Endothelial cell of umbilical vein (primary cell): ENCODE measurements at places on chromosomes 1 and 21. TPM values are rescaled to one million over a fixed set of nuclear protein-coding genes. Genes with fewer than 3 reads are reported as not detected.

GRCh38 chr1:175090780-175091179, 23.1 kb downstream of the TNN start:
- H3K4me1 ChIP-seq: no peaks in the 10 kb centered on the region
- H3K27ac ChIP-seq: no peak overlapping the region
- DNase-seq: no peak
- H3K27me3 ChIP-seq: no peaks in the 10 kb centered on the region
- H3K36me3 ChIP-seq: no peaks in the 10 kb centered on the region

DNA sequence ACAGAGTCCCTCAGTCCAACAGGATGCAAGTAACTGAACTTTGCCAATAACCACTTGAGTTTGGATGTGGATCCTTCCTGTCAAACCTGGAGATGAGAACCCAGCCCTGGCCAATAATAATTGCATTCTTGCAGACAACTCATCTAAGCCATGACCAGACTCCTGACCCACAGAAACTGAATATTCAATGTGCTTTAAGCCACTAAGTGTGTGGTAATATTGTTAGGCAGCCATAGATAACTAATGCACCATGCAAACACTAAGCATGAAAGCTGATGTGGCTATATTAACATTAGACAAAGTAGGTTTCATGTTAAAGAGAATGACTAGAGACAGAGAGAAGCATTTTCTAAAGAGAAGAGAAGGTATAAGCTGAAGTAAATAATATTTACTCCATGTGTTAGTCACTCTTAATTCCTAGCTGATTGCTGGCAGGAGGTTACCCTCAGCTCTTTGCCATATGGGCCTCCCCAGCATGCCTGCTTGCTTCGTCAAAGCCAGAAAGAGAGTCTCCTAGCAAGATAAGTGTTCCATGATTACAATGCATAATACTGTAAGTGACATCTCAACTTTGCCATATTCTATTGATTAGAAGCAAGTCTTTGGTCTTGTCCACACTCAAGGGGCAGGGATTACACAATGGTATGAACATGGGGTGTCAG, 276.4 kb upstream of the PLXNA2 start:
- no peaks in the 10 kb centered on the region for H3K27me3 ChIP-seq
- H3K4me3 ChIP-seq: no peak overlapping the region
- H3K4me1 ChIP-seq: no peaks in the 10 kb centered on the region
- no peak for DNase-seq
- no peak overlapping the region for H3K27ac ChIP-seq

- H3K27ac ChIP-seq: no peak overlapping the region
- no peaks in the 10 kb centered on the region for H3K27me3 ChIP-seq
- H3K4me3 ChIP-seq: no peak overlapping the region
- H3K4me1 ChIP-seq: peaks cover 14% of the 10 kb centered on the region
Observed at GRCh38 chr1:222583079-222583478, 6.7 kb downstream of the TAF1A start.

- no peak overlapping the region for H3K4me3 ChIP-seq
- H3K36me3 ChIP-seq: no peaks in the 10 kb centered on the region
- no peak overlapping the region for H3K27ac ChIP-seq
- no peak for DNase-seq
Observed at GRCh38 chr1:199700551-199700950, 327.0 kb upstream of the NR5A2 start.

GRCh38 chr1:247445526-247446356, 12.2 kb downstream of the OR2B11 start:
- H3K27me3 ChIP-seq: no peaks in the 10 kb centered on the region
- DNase-seq: no peak
- H3K27ac ChIP-seq: no peak overlapping the region
- no peak overlapping the region for H3K4me3 ChIP-seq
- H3K36me3 ChIP-seq: no peaks in the 10 kb centered on the region

- H3K36me3 ChIP-seq: no peaks in the 10 kb centered on the region
- no peak for DNase-seq
- no peak overlapping the region for H3K27ac ChIP-seq
- H3K4me3 ChIP-seq: no peak overlapping the region
- no peaks in the 10 kb centered on the region for H3K4me1 ChIP-seq
Observed at GRCh38 chr1:196205882-196206281, 402.4 kb downstream of the KCNT2 start.

DNA sequence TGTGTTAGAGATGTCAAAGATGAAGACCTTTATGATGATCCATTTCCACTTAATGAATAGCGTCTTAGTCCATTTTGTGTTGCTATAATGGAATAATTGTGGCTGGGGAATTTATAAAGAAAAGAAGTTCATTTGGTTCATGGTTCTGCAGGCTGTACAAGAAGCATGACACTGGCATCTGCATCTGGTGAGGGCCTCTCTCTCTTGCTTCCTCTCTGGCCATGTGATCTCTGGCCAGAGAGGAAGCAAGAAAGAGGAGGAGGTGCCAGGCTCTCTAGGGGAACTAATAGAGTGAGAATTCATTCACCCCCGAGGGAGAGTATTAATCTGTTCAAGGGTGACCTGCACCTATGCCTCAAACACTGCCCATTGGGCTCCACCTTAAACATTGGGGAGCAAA, 242.8 kb downstream of the DISC1 start:
- H3K27me3 ChIP-seq: no peaks in the 10 kb centered on the region
- no peaks in the 10 kb centered on the region for H3K4me1 ChIP-seq
- H3K36me3 ChIP-seq: no peaks in the 10 kb centered on the region
- no peak overlapping the region for H3K4me3 ChIP-seq

DNA sequence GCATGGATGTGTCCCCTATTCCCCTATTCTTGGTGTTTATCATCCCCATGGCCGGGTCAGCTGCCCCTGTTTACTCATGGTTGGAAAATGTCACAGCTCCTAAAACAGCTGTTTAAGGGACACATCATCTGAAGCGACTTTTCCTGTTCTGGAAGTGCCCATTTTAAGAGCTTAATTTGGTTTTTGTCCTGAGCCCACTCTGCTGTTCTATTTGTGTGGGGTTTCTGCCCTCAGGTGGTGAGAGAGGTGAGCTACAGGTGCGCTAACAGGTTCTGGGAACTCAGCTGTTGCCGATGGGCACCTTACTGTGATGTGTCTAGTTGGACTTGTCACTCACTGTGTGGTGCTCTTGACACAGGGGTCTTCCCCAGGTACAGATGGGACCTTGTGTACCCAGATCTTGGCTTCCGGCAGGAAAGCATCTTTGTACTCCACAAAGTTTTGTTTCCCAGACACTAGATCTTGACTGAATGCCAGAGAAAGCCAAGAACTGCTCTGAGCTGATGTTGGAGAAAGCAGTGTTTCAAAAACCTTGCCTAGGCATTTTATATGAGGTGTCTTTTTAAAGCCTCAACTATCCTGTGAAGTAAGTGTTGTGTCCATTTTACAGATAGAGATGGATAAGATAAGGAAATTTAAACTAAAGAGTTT, 59.0 kb upstream of the CD1D start:
- H3K4me1 ChIP-seq: no peaks in the 10 kb centered on the region
- no peaks in the 10 kb centered on the region for H3K36me3 ChIP-seq
- H3K27ac ChIP-seq: no peak overlapping the region
- peak; percentile 49 for DNase-seq
- no peak overlapping the region for H3K4me3 ChIP-seq
- H3K27me3 ChIP-seq: peaks cover 31% of the 10 kb centered on the region

DNA sequence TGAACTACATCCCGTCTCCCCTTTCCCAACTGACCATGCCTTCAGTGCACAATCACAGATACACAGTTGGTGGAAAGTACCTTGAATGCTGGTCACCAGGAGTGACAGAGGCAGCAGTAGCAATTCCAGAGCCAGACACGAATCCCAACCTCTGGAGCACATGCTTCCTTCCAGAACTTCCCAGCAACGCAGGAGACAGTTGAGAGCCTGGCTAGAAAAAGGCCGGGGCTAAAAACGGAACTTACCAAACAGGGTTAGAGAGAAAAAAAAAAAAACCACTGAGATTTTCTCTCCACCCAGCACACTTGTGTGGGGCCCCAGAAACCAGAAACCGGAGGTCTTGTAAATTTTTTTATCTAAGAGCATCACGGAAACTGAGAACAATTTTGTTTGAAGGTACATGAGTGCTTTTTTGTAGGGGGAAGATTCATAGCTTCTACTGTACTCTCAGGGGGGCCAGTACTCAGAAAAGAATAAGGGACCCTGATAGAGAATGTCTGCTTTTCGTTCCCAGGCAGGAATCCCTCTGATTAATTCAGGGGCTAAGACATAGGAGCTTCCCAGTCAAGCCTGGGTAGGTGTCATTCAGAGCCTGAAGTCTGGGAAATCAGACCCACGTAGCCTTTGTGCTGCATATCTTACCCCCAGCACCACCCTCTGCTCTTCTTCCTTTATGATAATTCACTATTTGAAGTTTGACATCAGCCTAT, at the start of gene CD48:
CD48 (minus strand) TSS at position 221 of the 710 bp plus-strand sequence; CDS start at position 162, 59 bp downstream.
- no peaks in the 10 kb centered on the region for H3K4me1 ChIP-seq
- H3K27me3 ChIP-seq: peaks cover 9% of the 10 kb centered on the region
- no peaks in the 10 kb centered on the region for H3K36me3 ChIP-seq
- no peak within 1 kb of the TSS for H3K27ac ChIP-seq

GRCh38 chr1:180169640-180170195, 15.0 kb downstream of the QSOX1 start:
- no peak overlapping the region for H3K27ac ChIP-seq
- H3K36me3 ChIP-seq: peaks cover 4% of the 10 kb centered on the region
- no peaks in the 10 kb centered on the region for H3K27me3 ChIP-seq
- no peaks in the 10 kb centered on the region for H3K4me1 ChIP-seq
- H3K4me3 ChIP-seq: no peak overlapping the region

- H3K27ac ChIP-seq: no peak overlapping the region
- H3K36me3 ChIP-seq: peaks cover 6% of the 10 kb centered on the region
- no peak overlapping the region for H3K4me3 ChIP-seq
Observed at GRCh38 chr1:203860396-203861025, 888 bp upstream of the SNRPE start.

- H3K27me3 ChIP-seq: peaks cover 12% of the 10 kb centered on the region
- no peak overlapping the region for H3K27ac ChIP-seq
- no peak for DNase-seq
Observed at GRCh38 chr1:119787776-119788175, 19.1 kb upstream of the HMGCS2 start.

DNA sequence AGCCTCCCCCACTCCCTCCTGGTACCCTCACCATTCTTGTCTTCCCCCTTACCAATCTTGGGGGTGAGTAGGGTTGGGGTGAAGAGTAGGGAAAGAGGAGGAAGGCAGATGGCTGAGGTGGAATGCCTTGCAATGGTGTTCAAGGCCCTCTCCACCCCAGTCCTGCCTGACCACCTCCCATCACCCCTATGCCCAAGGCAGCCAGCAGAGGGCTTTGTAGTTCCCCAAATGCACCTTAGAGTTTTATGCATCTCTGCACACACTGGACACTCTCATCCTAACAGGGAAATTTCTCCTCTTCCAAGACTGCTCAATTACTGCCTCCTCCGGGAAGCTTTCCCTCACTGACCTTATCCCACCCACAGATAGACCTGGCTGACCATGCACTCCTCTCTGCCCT, 15.4 kb downstream of the KIF17 start:
- no peak overlapping the region for H3K4me3 ChIP-seq
- no peak for DNase-seq
- no peaks in the 10 kb centered on the region for H3K4me1 ChIP-seq
- H3K36me3 ChIP-seq: no peaks in the 10 kb centered on the region
- no peak overlapping the region for H3K27ac ChIP-seq

DNA sequence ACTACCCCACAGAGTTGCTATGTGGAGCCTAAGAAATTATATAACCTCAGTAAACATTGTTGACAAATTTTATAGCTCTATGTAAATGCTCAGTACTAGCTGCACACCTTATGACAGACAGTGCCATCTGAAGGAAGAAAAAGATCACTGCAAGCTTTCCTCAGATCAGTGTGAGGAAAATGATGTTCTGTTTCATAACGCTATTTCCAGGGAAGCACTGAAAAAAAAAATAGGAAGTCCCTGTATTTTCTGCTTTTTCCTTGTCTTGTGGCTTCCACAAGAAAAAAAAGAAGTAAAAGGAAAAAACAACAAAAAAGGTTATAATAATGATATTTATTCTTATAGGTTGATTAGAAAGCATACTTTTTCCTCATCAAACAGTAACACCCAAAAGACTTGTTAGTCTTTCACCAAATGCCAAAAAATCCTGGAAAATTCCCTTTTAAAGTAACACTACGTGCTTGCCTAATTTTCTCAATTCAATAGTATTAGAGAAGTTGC, 23.2 kb downstream of the LYST start:
- no peaks in the 10 kb centered on the region for H3K36me3 ChIP-seq
- DNase-seq: peak; percentile 24
- H3K27me3 ChIP-seq: no peaks in the 10 kb centered on the region
- no peak overlapping the region for H3K27ac ChIP-seq
- H3K4me1 ChIP-seq: no peaks in the 10 kb centered on the region

DNA sequence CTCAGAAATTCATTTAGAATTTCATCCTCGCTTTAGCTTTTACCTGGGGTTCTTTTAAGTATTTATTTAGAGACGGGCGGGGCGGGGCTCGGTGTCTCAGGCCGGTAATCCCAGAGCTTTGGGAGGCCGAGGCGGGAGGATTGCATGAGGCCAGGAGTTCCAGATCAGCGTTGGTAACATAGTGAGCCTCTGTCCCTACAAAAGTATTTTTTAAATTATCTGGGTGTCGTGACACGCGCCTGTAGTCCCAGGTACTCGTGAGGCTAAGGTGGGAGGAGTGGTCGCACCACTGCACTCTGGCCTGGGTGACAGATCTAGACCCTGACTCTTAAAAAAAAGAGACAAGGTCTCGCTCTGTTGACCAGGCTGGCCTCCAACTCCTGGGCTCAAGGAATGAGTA, 942 bp upstream of the RSBN1 start:
- DNase-seq: no peak
- no peak overlapping the region for H3K27ac ChIP-seq
- no peaks in the 10 kb centered on the region for H3K27me3 ChIP-seq
- H3K4me3 ChIP-seq: no peak overlapping the region
- H3K36me3 ChIP-seq: no peaks in the 10 kb centered on the region

GRCh38 chr1:226304291-226304955, 4.5 kb downstream of the LIN9 start:
- H3K4me1 ChIP-seq: peaks cover 8% of the 10 kb centered on the region
- DNase-seq: no peak
- H3K36me3 ChIP-seq: peaks cover 3% of the 10 kb centered on the region
- no peak overlapping the region for H3K4me3 ChIP-seq
- H3K27ac ChIP-seq: no peak overlapping the region

GRCh38 chr1:215517441-215517891, 49.6 kb upstream of the KCTD3 start:
- DNase-seq: peak; percentile 28
- no peaks in the 10 kb centered on the region for H3K27me3 ChIP-seq
- H3K27ac ChIP-seq: no peak overlapping the region
- no peak overlapping the region for H3K4me3 ChIP-seq
- no peaks in the 10 kb centered on the region for H3K4me1 ChIP-seq
- no peaks in the 10 kb centered on the region for H3K36me3 ChIP-seq

UTS2 gene
- not detected in 2 replicates for total RNA-seq

LRIF1 gene
- 12.9 and 13.0 TPM in 2 replicates for total RNA-seq

LCE1B gene
- total RNA-seq: not detected in 2 replicates

LRRC53 gene
- not detected in 2 replicates for total RNA-seq

TMEM51 gene
- total RNA-seq: 10.5 and 13.7 TPM in 2 replicates

TDRD5 gene
- not detected in 2 replicates for total RNA-seq

RSPH1 gene
- total RNA-seq: not detected in 2 replicates

TMEM240 gene
- total RNA-seq: 7.0 and 8.8 TPM in 2 replicates

MCOLN2 gene
- total RNA-seq: not detected in 2 replicates

PLA2G5 gene
- total RNA-seq: not detected in 2 replicates

KCNK1 gene
- 1.0 and 2.8 TPM in 2 replicates for total RNA-seq
